ENCODE measurements at places on chromosomes 2 and 18.

GRCh38 chr2:115574667-115575066, 1132.2 kb downstream of the DPP10 start:
- DNase-seq, result no peak

GRCh38 chr18:13363359-13363758, 144.8 kb downstream of the LDLRAD4 start:
- no peak for DNase-seq

GRCh38 chr2:71587509-71588073, 134.2 kb downstream of the DYSF start:
- DNase-seq, result no peak

GRCh38 chr2:68607837-68608236, 35.5 kb upstream of the PROKR1 start:
- no peak for DNase-seq

All from putamen (tissue), 1 donor.